ENCODE measurements at places on chromosomes 1 and 21.

- no peak for DNase-seq
Measured at GRCh38 chr1:96290033-96290432, 431.6 kb upstream of the PTBP2 start.

DNA sequence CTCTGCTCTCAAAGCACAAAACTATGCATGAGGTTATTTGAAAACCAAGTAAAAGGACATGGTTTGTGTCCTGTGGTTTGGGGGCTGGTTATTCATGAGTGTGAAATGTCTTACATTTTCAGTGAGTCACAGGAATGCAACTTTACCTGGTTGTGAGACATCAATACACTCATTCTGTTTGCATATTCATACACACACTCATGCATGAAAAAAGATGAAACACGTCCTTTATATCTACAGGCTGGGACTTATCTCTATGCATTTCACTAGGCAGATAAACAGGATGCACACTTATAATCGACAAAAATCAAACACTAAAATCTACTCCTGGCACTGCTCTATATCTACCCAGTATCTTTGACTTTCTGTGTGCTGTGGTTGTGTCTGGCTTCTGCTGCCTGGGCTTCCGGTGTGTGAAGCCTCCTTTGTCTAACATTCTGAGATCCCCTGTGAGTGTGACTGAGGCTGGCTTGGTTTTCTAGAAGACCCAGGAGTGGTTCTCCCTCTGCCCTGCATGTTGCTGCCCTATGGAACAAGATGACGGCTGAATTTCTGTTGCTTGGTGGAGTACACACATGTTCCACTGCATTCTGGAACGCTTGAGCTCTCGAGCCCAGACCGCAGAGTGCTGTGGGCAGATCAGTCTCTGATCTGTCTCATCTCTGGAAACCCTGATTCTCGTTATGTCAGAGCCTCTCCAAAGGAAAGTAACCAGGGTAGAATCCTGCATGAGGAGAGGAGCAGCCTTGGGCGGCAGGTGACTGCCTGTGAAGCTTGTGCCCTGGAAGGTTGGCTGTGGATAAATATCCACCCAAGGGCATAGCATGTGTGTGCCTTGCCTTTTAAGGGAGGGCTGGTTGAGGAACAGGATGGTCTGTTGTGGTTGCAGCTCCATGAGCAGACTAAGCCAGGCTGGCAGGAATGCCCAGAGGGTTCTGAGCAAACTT lies 19.7 kb upstream of the FASLG start:
- peak; percentile 11 for DNase-seq

DNA sequence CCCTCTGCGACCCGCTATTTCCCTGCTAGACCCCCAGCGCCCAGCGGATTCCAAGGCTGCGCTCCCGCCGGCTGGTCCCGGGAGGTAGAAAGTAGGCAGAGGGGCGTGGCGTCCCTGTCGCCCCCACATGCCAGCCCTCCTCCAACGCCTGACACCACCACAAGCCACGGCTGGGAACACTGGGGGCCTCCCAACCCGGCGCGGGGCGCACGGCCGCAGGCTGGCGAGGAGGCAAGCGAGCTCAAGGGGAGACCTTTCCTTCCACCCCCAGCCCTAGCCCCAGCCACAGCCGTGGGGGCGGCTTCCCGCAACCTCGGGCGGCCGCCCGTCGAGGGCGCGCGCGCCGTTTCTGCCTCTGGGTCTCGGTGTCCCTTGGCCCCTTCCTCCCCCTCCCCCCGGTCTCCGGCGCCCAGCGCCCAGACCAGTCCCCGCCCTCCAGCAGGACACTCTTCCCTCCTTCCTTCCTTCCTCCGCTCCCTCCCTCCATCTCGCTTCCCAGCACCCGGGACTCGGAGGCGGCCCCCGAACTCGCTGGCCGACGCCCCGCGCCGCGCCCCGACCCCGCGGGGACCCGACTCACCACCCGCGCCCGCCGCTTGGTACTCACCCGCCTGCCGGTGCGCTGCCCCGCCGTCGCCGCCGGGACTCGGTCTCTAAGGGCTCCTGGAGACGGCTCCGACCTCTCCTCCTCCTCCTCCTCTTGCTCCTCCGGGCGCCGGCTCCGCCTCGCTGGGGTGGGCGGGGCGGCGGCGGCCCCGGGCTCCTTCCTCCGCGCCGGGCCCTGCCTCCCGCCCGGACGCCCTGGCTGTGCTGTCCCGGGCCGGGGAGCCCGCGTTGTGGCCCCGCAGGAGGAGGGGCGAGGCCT lies at the start of gene GNG12:
Gene GNG12, minus strand, starts transcription at position 731 of the 865 bp plus-strand sequence. CDS start 125,781 bp downstream, outside the sequence.
- no peak for DNase-seq

DNA sequence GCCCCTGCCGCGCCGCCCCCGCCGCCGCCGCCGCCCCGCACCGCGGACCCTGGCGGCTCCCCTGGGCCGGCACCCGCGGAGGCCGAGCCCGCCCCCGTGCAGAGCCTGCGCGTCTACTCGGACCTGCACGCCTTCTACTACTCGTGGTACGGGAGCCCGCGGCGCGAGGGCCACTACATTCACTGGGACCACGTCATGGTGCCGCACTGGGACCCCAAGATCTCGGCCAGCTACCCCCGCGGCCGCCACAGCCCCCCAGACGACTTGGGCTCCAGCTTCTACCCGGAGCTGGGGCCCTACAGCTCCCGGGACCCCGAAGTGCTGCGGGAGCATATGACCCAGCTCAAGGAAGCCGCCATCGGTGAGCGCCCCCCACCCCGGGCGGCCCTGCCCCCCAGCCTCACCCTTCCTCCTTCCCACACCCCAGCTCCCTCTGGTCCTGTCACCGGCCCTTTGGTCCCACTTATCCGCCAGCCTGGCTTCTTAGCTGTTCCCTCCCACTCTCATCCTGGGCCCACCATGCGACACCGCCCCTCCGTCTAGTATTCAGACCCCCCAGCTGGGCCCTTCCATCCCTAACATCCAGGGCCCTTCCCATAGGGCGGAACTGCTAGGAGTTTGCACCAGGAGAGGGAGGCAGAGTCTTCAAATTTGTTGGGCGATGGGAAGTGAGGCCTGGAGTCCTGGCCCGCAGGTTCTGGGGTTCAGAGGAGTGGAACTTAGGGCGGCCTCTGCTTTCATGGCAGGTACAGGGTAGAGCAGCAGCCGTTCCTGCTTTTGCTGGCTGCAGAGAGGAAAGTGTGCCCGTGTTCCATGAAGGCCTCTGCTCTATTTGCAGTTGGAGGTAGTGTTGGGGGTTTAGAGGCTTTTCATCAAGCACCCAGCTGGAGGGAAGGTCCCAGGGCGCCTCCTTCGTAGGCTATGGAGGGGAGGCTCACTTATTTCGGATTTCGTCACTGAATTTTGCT lies 1.0 kb downstream of the MANEAL start:
- no peak for DNase-seq

DNA sequence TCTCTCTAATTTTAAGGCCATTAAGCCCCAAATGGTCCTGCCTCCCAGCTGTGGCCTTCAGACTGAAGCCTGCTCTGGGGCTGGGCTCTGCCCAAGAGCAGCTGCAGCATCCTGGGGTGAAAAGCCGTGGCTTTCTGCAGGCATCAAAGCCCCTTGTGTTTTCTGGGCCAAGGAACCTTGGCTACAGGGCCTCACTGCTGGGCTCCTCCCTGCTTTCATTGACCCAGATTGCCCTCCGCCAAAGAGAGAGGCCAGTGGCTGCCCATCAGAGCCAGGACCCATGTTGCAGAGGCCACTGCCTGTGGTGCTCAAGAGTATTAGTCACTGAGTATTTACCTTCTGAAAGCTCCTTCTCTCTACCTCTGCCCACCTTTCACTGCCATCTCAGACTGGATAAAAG lies 1.6 kb downstream of the ZNF648 start:
- DNase-seq = no peak

DNA sequence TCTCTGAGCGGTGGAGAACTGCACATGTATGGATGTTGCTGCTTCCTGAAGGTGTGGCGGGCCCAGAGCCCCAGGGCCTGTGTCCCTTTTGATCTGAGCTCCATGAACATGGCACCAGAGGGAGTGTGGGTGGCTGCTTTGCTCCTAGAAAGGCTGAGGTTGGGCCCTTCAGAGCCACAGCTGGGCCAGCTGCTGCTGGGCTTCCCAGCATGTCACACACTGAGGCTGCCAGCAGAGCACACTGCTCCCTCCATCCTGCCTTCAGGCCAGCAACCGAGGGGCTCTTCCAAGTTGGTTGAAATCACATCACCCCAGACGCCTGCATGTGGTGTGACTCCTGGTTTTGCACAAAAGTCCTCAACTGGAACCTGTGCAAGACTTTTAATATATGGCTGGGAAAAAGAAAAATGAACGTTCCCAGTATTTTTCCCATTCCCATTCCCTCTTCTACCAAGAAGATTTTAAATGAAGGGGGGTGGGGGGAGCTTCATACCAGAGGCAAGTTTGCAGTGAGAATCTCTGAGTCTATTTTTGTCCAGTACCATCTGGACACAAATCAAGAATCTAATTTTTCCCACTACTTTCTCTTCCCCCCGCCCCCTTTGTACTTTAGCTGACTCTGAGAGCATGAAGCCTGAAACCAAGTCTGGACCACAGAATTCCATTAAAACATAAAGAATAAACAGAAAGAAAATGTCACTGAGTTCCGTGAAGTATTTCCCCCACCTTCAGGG lies 26.2 kb upstream of the NGF start:
- no peak for DNase-seq

DNA sequence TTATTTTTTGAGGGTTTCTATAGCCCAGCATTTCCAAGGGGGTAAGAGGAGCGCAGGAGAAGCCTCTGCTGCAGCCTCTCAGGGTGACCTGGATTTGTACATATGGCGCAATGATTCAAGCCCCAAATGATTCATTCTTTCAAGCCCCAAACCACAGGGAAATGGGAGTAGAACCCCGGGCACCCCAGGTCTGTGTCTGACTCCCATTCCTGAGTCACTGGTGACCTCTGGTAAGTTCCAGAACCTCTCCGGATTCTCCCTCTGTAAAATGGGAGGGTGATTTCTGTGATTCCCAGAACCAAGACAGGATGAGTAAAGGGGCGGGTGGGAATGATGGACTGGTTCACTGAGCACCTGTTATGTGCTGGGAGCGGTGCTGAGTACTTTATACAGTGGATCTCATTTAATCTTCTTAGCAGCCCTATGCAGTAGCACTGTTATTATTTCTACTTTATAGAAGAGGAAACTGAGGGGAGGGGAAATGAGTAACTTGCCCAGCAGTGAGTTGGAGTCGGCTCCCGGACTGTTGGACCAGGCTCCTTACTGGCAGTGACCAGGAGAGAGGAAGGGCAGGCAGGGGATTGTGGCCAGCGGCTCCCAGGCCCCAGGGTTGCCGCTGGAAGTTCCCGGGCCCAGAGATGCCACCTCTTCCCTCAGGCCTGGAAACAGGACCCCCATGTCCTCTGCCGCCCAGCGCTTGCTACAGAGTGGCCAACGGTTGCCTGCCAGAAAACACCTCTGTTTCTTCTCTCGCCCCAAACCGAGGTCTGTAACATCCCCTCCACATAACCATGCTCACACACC lies 20.3 kb upstream of the SLC26A9 start:
- DNase-seq = no peak

DNA sequence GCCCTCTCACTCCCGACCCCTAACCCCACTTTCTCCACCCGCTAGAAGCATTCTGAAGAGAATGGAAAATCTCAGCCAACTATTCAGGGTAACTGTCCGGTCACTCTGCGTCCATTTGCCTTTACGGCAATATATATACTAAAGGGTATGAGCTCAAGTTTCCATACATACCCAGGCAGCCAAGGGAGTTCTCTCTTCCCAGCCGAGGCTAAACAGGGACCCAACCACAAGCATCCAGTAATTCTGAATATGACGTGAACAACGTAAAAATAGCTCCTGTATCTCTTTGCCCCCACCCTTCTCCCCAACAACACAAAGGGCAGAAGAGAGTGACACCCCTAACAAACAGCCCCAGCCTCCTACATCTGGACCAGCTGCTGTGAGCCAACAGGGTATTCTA lies 67.7 kb downstream of the SSBP3 start:
- no peak for DNase-seq

DNA sequence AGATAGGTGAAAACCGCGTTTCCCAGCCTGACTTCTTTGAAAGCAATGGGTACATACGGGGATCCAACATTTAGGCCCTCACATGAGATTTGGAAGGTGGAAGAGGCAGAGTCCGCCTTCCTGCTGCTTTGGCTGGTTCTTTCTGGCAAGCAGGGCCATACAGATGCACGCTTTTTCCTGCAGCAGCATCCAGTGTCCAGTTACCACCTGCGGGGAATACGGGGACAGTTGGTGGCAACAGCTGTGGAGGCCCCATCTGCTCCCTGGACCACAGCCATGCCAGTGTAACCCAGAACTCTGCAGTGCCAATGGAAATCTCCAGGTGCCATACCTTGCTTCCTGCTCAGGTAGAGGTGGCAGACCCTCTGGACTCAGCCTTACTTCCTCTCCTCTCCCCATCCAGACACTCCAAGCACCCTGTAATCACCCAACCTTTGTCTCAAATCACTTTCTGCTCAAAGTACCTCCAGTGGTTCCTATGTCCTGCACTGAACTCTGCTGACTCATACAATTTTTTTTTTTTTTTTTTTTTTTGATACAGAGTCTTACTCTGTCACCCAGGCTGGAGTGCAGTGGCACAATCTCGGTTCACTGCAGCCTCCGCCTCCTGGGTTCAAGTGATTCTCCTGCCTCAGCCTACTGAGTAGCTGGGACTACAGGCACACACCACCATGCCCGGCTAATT lies 68.3 kb downstream of the SLC16A1 start:
- no peak for DNase-seq

GRCh38 chr1:209748620-209749019 lies 7.2 kb upstream of the TRAF3IP3 start:
- DNase-seq = no peak

- DNase-seq = peak; percentile 10
Measured at GRCh38 chr1:58649555-58649954, 50.3 kb downstream of the MYSM1 start.

DNA sequence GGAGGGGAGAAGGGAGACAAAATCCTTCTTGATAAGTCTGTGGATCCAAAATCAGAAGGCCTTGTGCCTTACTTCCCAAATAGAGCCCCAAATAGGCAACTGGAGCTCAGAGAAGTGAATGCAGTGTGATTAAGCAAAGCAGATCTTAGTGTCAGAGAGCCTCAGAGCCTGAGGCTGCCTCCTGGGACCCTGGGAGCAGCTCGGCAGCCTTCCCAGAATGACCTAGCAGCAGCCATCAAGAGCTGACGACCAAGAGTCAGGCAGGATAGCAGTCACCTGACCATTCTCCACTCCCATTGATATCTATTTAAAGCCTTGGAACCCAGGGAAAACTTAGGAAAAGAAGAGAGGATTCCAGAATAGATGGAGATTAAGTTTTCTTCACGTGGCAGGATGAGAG lies 78.0 kb upstream of the SMYD2 start:
- DNase-seq = no peak

GRCh38 chr21:38349111-38349746 lies 92.4 kb downstream of the KCNJ15 start:
- no peak for DNase-seq

DNA sequence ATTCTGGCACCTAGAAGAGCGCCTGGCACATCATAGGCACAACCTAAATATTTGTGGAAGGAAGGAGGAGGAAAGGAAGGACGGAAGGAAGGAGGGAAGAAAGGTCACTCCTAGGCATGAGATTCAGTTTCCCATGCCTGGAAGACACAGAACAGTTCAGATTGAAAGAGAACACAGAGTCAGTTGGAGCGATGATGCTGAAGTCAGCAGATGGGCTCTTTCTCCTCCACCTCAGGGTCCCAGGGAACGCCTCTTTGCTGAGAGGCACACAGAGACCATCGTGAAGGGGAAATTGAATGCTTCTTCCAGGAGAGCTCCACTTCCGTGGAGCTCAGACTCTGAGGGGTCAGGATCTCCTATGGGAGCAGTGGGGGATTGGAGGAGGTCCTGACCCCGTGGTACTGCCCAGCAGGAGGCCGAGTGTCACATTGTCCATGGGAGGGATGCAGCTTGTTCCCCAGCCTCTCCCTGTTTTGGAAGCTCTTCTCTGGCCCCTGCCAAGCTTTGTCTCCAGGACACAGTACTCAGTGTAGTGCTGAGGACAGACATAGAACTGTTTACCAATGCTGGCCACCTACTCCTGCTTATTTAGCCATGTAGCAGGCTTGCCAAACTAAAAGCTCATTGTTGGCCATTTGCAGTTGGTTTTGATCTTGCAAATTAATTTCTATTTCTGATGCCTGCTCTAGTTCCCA lies 2.4 kb downstream of the MYBPHL start:
- no peak for DNase-seq

All from activated T-helper 1 cell treated with Interleukin-2 at 50 U/mL for 16 hours (primary cell).